ENCODE measurements at places on chromosomes 16 and 17. TPM values are rescaled to one million over a fixed set of nuclear protein-coding genes. Genes with fewer than 3 reads are reported as not detected.

GRCh38 chr17:73357318-73357717 lies 45.5 kb upstream of the CDC42EP4 start:
- H3K27ac ChIP-seq, result no peak overlapping the region
- DNase-seq, result no peak
- peaks cover under 1% of the 10 kb centered on the region for H3K36me3 ChIP-seq
- no peaks in the 10 kb centered on the region for H3K4me1 ChIP-seq
- no peak overlapping the region for H3K4me3 ChIP-seq

The PITPNM3 gene
- total RNA-seq, result 5.7 TPM

The ZNF469 gene
- total RNA-seq, result 19.0 TPM

The TMEM220 gene
- total RNA-seq, result 7.6 TPM
